Spinal cord (tissue), 10 donors: ENCODE measurements at places on chromosomes 4 and X.

DNA sequence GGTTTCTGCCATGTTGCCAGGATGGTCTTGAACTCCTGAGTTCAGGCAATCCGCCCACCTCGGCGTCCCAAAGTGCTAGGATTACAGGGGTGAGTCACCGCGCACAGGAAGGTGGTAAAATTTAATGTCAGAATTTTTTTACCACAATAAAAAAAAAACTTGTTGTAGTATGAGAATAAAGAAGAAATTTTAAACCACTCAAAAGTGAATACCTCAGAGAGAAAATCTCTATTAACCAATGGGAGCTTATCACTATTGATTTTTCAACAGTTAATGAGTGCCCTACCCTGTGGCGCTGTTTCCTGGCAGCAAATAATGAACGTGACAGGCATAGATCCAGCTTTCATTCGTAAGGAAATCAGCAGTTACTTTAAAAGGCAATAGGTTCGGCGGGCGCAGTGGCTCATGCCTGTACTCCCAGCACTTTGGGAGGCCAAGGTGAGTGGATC, 32.7 kb upstream of the SLC25A4 start:
- no peak for DNase-seq

GRCh38 chr4:27049239-27049829, 188.7 kb downstream of the STIM2 start:
- DNase-seq: no peak

DNA sequence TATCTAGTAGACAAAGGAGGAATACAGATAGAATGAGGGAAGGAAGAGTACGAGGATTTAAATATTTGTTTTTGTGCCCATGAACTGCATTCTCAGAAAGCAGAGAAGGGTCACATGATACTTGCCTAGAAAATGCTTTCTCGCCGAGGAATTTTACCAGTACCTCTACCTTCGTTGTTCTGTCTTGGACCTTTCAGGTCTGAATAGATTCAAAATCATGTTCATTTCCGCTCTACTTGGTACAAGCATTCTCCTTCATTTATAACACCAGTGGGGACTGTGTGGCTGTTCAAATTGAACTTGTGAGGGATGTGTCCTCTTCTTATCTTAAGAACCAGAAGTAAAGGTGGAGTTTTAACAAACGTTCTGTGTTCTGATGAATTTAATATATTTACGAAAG, 1.9 kb downstream of the USP38 start:
- no peak for DNase-seq

GRCh38 chrX:4253092-4253491, 539.6 kb upstream of the PRKX start:
- no peak for DNase-seq

- no peak for DNase-seq
Observed at GRCh38 chrX:133190877-133191738, 27.0 kb downstream of the TFDP3 start.

DNA sequence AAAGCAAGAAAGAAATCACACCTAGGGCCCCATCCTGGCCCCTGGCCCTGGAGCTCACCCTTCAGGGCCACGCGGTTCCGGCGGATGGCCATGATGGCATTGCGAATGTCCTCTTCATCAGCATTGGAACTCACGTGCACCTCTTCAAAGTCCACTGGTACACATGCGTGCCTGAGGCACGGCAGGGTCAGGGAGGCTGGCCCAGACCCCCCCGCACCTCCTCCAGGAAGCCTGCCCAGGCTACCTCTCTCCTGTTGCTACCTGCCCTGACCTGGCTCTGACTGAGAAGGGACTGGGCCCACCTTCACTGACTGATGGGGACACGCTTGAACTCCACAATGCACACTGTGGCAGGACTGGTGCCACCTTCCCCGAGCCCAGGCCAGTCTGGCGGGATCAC, 4.5 kb downstream of the IDH3G start:
- DNase-seq: no peak

- DNase-seq: no peak
Observed at GRCh38 chr4:83993774-83994173, 457.9 kb downstream of the GPAT3 start.

DNA sequence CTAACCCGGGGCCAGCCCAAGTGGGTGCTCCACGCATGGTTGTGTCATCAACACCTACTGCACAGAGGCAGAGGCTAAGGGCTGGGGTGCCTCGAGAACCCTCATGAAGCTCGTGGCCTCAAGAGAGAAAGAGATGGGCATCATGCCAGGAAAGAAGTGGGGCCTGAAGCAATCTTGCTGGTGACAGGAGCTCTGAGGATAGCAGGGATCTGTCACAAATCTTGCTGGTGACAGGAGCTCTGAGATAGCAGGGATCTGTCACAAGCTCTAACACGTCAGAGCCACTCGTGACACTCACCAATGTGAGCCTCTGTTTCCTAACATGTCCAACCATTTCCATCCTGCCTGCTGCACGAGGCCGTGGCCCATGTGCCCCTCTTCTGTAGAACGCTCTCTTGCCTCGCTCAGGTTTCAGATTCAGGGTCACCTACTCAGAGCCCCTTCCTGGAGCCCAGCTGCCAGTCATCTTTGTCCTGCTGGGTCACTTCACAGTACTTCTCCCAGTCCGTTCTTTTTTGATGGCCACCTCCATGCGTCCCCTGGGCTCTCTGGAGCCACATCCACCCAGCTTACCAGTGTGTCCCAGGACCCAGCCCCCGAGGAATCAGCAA, 21.1 kb downstream of the PNMA6E start:
- DNase-seq: no peak

GRCh38 chr4:184232202-184232601, 14.5 kb upstream of the ENPP6 start:
- DNase-seq: no peak

DNA sequence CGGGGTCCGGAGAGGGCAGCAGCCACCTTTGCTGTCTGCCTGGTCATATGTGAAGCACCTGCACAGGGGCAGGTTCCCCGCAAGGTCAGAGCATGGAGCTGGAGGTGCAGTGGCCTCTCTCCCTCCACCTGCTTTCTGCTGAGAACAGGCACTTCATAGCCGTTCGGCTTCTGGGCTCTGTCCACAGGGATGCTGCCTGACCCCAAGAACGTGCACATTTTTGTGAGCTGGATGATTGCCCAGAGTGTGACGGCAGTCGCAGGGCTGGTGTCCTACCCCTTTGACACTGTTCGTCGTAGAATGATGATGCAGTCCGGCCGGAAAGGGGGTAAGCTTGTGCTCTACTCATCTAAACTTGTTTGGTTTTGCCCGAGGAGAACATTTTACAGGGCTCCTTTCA, 2.5 kb downstream of the SLC25A4 start:
- no peak for DNase-seq
